ENCODE measurements at places on chromosomes 11 and 22. TPM values are rescaled to one million over a fixed set of nuclear protein-coding genes. Genes with fewer than 3 reads are reported as not detected.
A peak's percentile ranks its signal among the peaks of the same experiment; 100 is the strongest.

Gene UBE2L3
- 34.3 TPM for total RNA-seq

Gene PRR33
- total RNA-seq = not detected

DNA sequence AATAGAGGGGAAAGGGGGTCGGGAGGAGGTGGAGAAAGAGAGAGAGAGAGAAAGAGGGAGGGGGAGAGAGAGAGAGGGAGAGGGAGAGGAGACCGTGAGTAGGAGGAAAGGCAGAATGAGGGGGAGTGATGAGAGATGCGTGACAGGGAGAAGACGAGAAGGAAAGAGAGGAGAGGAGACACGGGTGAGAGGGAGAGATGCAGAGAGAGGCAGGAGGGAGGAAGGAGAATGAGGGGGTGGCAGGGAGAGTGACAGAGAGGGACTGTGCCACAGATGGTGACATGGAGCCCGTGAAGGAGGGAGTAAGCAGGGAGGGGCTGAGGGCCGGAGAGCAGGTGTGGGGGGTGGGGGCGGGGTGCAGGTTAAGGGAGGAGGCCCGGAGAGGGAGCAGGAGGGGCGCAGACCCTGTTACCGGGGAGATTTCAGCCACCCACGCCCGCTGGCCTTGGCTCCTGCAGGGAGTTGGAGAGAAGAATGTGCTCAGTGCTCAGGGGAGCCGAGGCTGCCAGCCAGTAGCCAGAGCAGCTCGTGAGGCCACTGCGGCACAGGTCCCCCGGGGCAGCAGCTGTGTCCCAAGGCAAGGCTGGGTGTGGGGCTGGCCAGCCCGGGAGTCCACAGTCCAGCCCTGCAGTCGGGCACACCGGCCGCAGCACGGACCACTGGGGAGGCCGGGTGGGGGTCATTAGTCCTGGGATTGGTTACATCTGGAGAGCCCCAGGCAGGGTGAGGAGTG lies at the start of gene SSTR3:
Gene SSTR3 (minus strand): TSS at position 304 of the 733 bp plus-strand sequence. CDS start 4,674 bp downstream, outside the sequence.
- H3K27ac ChIP-seq = no peak within 1 kb of the TSS
- DNase-seq = no peak
- H3K27me3 ChIP-seq = no peaks in the 10 kb centered on the region
- H3K4me1 ChIP-seq = peaks cover 46% of the 10 kb centered on the region

DNA sequence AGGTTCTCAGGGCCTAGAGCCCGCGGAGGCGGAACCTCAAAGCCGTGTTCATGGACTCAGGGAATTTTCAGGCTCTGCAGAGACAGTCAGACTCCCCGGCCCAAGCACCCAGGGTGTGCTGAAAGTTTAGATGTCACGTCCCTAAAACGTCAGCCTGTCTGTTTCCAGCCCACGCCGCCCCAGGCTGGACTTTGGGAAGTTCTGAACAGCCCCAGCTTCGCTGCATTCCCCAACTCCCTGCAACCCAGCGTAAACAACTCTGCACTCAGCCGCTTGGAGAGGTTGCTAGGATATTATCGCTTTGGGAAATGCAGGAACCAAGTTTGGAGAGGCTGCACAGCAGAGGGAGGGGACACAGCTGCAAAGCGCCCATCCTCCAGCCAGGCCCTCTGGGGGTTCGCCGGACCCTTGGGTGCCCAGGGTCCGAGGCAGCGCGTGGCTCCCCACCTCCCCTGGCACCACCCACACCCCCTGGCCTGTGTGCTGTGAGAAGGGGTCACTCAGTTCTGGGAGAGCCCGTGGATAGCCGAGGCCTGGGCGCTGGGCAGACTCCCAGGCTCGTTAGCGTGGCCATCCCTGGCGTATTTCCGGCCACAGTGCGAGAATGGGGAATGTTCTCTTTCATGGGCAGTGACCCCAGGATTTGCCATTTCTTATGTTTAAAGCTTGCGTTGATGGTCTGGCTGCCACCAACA lies 120.5 kb upstream of the FGF3 start:
- DNase-seq = no peak
- no peaks in the 10 kb centered on the region for H3K4me1 ChIP-seq
- H3K27ac ChIP-seq = no peak overlapping the region
- H3K36me3 ChIP-seq = no peaks in the 10 kb centered on the region

GRCh38 chr11:44950031-44950624 lies 555 bp downstream of the TP53I11 start:
- H3K4me3 ChIP-seq = peak overlapping the region; percentile 74
- DNase-seq = no peak
- H3K4me1 ChIP-seq = no peaks in the 10 kb centered on the region
- no peak overlapping the region for H3K27ac ChIP-seq
- H3K27me3 ChIP-seq = peaks cover 13% of the 10 kb centered on the region

GRCh38 chr22:16974298-16975084 lies 33.5 kb downstream of the GAB4 start:
- no peak overlapping the region for H3K4me3 ChIP-seq
- H3K36me3 ChIP-seq = no peaks in the 10 kb centered on the region

GRCh38 chr11:16177688-16178087 lies 178.7 kb downstream of the SOX6 start:
- H3K36me3 ChIP-seq = no peaks in the 10 kb centered on the region
- no peaks in the 10 kb centered on the region for H3K4me1 ChIP-seq
- H3K27me3 ChIP-seq = no peaks in the 10 kb centered on the region
- no peak overlapping the region for H3K27ac ChIP-seq
- no peak overlapping the region for H3K4me3 ChIP-seq

GRCh38 chr11:45414088-45414487 lies 127.9 kb upstream of the SYT13 start:
- peaks cover 38% of the 10 kb centered on the region for H3K27me3 ChIP-seq
- DNase-seq = no peak
- H3K36me3 ChIP-seq = no peaks in the 10 kb centered on the region
- H3K4me3 ChIP-seq = no peak overlapping the region

DNA sequence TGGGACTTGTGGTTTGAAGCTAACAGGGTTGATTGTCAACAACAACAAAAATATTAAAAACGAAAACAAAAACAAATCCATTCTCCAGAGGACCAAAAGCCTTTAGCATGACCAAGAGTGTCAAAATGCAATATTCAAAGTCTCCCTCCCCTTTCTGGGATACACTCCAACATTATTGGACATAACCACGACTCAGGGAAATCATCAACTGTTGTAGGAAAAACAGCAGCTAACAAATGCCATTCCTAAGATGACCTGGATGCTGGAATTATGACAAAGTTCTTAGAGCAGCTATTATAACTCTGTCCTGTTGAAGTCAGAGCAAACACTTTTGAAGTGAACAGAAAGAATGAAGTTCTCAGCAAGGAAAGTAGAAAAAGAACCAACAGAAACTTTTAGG lies 143.0 kb downstream of the TMEM135 start:
- no peak overlapping the region for H3K27ac ChIP-seq
- H3K4me1 ChIP-seq = no peaks in the 10 kb centered on the region
- DNase-seq = no peak
- no peaks in the 10 kb centered on the region for H3K27me3 ChIP-seq
- H3K36me3 ChIP-seq = no peaks in the 10 kb centered on the region

DNA sequence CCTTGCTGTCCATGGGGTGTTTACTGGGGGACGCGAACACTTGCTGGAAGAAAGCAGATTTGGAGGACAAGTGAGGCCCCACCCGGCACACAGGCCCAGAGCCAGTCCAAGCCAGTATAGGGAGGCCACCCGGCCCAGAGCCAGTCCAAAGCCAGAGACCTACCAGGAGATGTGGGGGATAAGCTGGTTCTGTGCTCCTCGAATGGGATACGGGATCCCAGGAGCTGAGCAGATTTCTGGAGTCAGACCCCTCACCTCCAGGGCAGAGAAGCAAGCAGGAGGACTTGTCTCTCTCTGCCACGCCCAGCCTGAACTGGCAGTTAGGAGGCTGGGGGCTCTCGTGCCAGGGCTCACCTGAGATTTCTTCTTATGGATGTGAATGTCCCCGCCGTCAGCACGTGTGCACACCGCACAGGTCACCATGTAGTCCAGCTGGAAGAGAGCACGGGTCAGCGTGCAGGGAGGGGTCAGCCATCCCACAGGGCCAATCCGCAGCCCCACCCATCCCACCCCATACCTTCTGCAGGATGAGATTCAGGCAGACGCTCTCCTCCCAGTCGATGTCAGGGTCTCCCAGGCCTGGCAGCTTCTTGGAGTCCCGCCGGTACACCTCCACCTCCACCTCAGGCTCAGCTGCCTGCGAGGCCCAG lies 35.3 kb downstream of the KIAA0930 start:
- H3K27ac ChIP-seq = no peak overlapping the region
- H3K36me3 ChIP-seq = peaks cover 21% of the 10 kb centered on the region
- no peaks in the 10 kb centered on the region for H3K4me1 ChIP-seq
- no peaks in the 10 kb centered on the region for H3K27me3 ChIP-seq
- H3K4me3 ChIP-seq = no peak overlapping the region
- DNase-seq = no peak

Measured in T-cell (primary cell).